ENCODE measurements at places on chromosomes 6 and 20.

- no peak for DNase-seq
These were observed 59.3 kb downstream of the EPB41L2 start for GRCh38 chr6:131003488-131004386.

DNA sequence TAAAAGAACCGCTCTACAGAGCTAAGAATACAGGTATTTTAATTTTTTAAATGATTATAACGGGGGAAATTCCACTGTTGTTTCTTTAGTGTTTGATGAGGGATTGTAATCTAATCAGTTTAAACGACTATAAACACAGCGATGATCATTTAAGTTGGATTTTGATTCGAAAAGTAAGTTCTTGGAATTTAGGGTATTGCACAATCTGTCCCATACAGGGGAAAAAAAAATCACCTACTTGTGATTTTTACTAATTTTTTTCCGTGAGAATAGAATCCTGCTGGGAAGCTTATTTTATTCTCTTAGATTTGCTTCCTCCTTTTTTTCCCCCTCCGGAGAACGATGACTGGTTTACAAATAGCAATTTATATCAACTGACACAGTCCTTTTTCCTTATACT lies 108.0 kb downstream of the LAMA2 start:
- DNase-seq, result no peak

DNA sequence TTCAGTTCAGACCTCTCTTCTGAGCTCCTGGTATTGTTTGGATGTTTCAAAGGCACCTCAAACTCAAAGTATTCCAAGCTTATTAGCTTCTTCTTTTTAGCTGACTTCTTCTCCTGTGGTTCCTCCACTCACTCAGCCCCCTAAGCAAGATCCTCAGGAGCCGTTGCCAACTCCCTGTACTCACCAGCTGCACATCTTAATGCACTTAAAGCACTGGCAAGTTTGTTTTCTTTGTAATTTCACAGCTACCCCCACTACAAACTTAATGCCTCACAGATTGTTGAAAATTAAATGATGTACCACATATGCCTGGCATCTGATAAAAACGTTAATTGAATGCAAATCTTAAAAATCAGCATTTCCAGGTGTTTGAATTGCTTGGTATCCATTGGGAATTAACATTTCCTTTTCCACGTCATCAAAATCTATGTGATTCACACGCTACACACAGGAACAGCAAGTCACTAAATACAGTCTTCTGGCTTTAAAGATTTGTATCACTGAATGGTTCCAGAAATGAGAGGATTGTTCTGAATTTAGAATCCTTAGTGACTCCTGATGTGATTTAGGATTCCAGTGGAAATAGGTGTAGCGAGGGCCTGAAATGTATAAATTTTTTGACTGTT lies 24.5 kb downstream of the CALHM6 start:
- DNase-seq, result no peak

DNA sequence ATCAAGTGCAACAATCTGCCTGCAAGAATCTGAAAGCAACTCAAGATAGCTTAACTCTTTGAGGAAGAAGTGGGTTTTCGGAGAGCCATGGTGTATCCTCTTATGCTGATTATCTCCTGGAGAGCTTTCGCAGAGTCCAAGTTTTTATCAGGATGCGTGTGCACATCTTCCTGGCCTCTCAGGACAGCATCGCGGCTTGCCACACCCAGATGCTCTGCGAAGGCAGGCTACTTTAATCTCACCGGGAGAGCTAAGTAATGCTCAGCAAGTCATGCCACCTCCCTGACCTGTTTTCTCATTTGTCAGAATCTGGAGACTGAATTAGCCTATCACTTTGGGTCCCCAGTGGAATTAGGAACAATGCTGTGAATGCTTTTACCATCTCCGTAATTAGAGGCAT lies 52.9 kb downstream of the TTI1 start:
- no peak for DNase-seq
